ENCODE measurements at places on chromosomes 1 and 21.
A peak's percentile ranks its signal among the peaks of the same experiment; 100 is the strongest.

DNA sequence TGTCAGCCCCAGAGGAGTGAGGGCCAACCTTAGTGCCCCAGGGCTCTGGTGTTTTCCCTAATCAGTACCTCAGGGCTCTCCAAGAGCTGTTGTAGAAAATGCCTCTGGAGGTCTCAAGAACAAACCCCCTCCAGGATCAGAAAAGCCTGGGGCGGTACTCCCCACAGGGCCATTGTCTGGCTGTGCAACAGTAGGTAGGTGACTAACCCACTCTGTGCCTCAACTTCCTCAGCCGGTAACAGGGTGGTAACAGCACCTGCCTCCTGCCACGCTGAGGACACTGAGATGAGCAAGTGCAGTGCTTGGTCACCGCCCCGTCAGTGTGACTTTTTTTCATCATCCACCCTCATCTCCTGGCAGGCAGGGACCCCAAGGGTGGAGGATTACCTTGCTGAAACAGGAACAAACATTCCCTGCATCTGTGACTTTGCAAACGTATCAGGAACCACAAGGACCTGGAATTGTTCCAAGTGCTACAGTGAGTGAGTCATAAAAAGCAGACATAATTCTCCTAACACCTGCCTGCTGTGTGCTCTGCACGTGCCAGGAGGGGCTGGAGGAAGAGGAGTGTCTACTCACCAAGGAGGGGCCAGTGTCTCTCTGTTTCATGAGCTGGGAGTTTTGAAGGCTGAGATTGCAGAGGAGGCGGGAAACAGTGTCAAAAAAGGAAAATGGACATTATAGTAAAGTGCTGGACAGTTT is 440.8 kb downstream of the NPHP4 start:
- no peak for DNase-seq

- DNase-seq = no peak
Observed at GRCh38 chr1:18819986-18820790, 39.3 kb downstream of the TAS1R2 start.

DNA sequence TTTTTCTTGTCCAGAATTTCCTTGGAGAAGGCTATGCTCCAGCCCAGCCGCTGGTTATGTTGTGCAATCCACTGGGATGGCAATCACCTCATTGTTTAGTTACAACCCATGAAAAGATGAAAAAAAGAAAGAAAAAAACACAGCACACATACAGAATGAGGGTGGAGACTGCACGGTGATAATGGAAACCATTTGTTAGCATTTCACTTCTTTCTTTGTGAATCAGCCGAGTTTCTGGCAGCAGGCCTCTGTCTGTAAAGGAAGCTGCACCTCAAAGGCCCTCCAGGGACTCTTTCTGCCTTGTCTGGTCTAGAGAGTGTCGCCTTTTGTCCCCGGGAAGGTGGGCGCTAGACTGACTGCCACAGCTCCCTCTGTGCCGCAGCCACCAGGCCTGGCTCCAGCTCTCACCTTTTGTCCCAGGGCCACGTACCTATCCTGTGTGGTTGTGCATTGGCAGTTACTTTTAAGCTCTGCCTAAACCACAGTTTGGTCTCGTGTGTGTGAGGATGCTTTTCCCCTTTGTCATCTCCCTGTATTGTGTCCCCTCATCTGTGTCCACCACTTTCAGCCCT is 35.6 kb downstream of the NGF start:
- peak; percentile 93 for DNase-seq

DNA sequence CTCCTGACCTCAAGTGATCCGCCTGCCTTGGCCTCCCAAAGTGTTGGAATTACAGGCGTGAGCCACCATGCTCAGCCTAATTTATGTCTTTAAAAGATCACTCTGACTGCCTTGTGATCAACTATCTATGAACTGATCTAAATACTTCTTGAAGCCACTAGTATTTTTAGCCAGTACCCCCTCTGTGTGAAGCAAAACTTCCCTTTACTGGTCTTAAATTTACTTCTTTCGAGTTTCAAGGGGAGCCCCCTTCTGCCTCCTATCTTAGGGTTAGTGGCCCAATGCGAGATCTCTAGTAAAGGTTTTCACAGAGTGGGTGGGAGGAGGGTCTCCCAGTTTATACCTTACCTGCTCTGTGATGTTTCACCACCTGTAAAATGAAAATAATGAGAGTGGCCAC is 66.1 kb upstream of the RPL11 start:
- DNase-seq = no peak

DNA sequence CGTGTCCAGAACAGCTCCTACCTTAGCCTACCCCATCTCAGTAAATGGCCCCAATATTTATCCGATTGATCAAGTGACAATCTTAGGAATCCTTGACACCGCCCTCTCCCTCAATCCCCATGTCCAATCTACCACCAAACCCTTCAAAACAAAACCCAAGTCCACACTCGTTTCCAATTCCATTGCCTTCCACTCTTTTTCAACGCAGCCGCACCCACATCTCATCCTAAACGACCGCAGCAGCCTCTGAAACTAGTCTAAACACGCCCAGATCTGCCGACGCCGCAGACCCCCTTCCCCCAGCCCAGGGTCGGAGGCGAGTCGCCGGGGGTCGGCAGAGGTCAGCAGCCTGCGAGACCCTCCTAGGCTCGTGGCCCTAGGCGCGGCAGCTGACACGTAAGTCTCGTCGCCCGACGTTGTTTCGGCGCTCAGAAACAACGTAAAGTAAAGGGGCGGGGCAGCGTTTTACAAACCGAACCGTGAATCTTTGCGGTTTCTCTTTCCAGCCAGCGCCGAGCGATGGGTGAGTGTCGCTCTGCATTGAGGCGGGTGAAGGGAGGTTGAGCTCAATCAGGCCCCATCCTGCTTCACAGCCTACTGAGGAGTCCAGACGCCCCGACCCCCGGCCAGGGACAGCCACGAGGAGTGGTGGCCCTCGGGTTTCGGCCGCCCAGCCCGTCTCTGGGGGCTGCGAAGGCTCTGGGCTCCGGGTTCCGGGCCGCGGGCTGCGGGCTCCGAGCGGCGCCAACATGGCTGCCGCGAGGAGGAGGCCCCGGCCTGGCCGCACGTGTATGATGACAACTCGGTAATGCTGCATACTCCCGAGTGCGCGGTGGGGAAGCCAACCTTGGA is at the start of gene RPS8:
TSS of gene RPS8 (plus strand) at position 463 of the 852 bp plus-strand sequence. CDS start at position 520, 57 bp downstream.
- peak; percentile 94 for DNase-seq

- peak; percentile 22 for DNase-seq
Observed at GRCh38 chr1:27773826-27774445, 917 bp downstream of the STX12 start.

DNA sequence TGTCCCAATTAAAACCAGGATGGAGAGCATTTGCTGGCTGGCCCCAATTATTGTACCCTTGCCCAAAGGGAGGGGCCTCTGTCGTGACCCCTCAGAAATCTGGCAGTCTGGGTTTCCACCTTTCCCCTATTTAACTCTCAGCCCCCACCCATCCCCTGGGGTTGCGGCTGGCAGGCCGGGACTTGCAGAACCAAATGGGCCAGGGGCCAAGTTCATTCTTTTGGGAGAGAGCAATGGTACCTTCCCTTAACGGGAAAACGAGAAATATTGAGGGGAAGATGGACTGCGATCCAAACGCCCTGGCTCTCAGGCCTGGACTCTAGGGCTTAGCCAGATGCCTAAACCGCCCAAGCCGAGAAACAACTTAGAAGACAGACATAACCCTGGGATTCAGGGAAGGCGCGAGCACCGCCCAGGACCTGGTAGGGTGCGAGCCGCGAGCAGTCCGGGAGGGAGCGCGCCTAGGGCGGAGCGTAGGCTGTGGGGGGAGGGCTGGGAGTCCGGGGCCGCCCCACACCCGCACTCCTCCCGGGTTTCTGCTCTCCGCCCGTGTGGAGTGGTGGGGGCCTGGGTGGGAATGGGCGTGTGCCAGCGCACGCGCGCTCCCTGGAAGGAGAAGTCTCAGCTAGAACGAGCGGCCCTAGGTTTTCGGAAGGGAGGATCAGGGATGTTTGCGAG is at the start of gene SLC27A3:
TSS of gene SLC27A3 (plus strand) at position 628 of the 678 bp plus-strand sequence. CDS start 91 bp downstream, outside the sequence.
- DNase-seq = peak; percentile 53

DNA sequence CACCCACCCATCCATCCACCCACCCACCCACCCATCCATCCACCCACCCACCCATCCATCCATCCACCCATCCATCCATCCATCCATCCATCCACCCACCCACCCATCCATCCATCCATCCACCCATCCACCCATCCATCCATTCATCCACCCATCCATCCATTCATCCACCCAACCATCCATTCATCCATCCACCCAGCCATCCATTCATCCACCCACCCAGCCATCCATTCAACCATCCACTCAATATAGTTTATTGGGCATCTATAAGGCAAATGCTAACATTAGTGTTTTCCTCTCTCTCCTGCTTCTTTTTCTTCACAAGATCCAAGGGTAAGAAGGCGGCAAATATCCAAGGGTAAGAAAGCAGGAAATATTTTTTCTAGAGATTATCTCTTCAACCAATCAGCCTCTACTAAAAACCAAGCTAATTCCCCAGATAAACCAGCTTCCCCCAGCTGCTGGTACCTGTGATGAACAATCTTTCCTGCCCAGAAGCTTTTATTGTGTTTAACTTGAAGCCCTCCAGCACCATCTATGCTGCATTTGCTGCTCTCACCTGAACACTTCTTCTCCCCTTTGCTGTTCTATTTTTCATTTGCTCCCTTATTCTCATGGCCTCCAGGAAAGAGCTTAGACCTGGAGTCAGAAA is 22.6 kb upstream of the ATP2B4 start:
- DNase-seq = no peak

DNA sequence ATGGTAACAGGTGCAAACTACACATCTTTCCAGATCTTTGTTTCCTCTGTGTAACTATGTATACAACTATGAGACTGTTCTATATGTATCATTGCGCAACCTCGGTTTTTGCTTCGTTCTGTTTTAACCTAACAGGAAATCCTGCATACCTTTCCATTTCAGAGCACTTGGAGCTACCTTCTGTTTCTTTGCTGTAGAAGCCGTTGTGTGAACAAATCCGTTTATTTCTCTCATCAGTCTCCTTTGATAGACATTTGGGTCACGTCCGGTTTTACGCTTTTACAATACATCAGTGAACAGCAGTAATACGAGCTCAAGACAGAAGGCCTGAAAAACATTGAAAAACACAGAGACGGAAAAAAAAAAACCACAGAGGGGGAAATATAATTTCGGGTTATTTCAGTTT is 10.5 kb downstream of the ATP5IF1 start:
- DNase-seq = no peak

DNA sequence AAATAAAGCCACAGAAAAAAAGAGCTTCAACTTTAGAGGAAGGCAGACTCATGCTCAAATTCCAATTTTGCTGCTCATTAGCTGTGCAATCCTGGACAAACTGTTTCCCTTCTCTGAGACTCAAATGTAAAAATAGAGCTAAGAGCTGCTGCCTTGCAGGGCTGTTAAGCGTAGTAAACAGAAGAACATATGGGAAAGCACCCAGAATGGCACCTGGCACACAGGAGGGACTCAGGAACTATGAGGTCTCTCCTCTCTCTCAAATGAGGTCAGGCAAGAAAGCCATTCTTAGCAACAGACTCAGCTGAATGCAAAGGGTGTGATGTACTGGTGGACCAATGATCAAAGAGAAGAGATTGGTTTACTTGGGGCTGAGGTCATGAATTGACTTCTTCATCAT is 61.3 kb downstream of the TRABD2B start:
- no peak for DNase-seq

- no peak for DNase-seq
Observed at GRCh38 chr21:17416139-17416538, 96.7 kb upstream of the CXADR start.

DNA sequence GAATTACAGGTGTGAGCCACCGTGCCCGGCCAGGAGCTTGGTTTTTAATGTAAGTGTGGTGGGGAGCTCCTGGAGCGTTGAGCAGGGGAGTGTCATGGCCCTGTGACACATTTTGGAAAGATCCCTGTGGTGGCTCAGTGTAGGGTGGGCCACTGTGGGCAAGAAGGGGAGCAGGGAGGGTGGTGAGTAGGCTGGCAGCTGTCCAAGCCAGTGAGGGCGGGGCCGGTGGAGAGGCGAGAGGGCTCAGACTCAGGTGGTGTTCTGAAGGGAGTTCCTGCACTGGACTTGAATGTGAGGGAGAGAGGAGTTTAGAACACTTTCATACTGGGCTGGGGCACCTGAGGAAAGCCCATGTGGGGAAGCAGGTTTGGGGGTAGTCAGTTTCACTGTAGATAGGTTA is 3.1 kb upstream of the EVA1B start:
- no peak for DNase-seq

- DNase-seq = peak; percentile 89
Observed at GRCh38 chr21:17921579-17922530, 102.7 kb upstream of the C21orf91 start.

DNA sequence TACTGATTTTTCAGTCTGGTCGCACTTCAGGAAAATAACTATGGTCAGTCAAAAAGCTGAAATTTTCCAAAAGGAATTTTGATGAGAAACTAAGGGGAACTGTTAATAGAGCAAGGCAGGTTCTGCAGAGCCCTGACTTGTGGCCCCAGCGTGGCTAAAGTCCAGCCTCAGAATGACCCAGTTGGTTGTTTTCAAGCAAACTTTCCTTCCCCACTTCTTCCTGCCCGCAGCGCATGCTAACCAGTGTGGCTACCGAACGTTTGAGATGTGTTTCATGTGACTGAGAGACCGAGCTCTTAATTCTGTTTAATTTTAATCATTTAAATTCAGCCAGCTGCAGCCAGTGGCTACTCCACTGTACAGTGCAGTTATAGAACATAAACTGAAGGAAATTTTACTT is 6.2 kb upstream of the IL10RB start:
- no peak for DNase-seq

DNA sequence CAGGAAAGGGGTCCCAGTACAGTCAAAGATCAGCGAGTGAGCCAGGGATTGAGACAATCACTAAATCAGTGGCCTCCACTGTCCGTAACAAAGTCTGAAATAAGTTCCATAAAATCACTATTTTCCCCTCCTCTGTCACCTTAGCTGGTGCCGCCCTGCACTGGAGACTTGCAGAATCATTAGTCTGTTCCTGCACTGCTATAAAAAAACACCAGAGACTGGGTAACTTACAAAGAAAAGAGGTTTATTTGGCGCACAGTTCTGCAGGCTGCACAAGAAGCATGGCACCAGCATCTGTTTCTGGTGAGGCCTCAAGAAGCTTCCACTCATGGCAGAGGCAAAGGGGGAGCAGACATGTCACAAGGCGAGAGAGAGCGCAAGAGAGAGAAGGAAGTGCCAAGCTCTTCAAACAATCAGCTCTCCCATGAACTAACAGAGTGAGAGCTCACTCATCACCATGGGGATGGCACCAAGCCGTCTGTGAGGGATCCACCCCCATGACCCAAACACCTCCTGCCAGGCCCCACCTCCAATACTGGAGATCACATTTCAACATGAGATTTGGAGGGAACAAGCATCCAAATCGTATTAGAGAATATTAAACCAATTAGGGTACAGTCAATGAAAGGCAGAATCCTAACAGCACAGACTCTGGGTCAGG is 129.8 kb upstream of the TIAM1 start:
- peak; percentile 12 for DNase-seq

DNA sequence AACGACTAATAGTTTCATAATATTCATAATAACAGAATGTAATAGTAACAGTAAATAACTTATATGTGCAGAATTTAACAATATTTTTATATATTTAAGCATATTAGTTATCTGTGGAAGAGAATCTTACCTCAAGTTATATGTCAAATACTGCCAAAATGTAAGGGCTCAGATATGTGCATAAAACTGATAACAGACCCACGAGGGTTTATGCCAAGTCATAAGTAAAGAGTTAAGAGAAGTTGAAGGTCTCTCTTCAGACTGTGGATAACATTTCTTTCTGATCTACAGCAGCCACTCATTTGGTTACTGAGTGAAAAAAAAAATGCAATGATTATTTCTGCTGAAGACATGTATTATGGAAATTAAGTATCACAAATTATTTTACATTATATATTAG is 1167.8 kb upstream of the NCAM2 start:
- DNase-seq = no peak

- peak; percentile 68 for DNase-seq
Observed at GRCh38 chr1:228647523-228648444, 87.5 kb upstream of the RHOU start.

GRCh38 chr21:43211760-43212115 is 42.9 kb downstream of the CRYAA start:
- DNase-seq = no peak
